ENCODE measurements at places on chromosomes 7 and 10.

DNA sequence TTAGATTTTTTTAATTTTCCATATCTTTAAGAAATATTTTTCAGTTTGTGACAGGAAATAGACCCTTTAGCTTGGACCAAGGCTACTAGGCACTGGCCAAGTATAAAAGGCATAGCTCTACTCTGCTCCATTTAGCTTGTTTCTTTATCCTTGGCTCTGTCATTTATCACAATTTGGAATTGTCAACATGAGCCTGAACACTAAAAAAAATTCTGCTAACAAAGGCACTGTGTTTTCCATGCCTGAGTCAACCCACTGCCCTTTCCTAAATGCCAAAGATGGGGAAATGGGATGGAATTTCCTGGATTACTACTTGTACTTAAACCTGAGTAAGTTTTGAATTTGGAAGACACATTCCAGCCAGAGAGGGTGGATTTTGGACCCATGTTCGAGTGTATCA lies 128.4 kb downstream of the NSUN6 start:
- DNase-seq: no peak

DNA sequence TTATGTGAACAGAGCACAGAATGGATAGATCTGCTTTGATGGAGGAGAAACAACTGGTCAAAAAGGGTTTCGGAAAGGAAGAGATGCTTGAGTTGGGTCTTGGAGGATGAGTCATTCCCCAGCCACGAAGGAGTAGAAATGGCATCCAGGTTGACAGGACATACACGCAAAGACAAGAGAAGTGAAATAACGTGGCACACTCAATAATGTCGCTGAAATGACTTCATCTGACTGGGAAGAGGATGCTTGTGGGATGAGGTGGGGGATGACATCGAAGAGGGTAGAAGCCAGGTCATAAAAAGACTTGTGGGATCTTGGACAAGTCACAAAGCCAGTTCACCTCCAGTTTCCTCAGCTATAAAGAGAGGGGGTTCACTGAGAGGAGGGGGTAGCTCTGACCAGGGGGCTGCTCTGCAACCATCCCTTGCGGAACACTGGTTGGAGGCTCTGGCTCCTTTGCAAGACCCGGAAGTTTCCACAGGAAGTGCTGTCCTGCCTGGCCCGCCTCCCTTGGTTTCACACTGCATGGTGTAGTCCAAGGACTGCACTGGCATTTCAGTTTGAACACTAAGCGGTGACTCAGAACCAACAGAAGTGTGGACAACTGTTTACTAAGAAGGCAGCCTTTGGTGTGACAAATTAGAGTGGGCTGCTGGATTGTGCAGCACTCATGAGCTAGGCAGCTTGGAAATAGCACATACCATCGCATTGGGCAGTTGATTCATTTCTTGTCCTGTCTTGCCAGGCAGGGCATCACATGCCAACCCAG lies 189.9 kb upstream of the ADO start:
- no peak for DNase-seq

DNA sequence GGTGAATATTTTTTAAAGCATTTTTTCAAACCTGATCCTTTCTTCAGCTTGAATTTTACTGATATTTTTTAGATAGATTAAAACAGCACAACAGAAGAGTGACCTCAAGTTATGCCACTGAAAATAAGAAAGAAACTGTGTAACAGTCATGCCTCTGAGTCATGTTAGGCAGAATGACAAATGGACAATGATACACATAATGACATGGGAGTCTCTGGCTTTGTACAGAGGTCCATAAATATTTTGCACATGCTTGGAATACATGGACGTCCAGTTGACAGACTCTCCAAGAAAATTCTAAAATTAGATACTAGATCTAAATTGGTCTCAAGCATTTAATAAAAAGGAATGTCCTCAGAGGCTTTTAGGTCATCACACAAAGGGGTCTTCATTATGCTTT lies 21.9 kb upstream of the SEMA3A start:
- no peak for DNase-seq

DNA sequence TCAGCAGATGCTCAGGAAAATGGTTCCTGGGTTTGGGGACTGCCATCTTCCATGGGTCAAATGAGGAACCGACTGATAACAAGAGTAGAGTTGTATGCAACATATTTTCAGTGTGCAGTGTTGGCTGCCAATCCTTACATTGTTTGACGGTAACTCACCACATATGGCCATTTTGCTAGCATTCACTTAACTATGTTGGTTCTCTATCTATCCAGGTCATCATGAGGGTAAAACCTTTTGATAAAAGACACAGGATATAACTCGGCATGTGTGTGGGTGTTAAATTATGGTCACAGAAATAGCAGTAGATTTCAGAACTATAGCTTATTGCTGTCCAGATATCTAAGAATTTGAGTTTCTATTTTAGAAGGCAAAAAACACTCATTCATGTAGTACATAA lies 140.7 kb upstream of the AOAH start:
- DNase-seq: no peak

- no peak for DNase-seq
These were observed 17.1 kb downstream of the LRRN3 start for GRCh38 chr7:111108000-111108399.

DNA sequence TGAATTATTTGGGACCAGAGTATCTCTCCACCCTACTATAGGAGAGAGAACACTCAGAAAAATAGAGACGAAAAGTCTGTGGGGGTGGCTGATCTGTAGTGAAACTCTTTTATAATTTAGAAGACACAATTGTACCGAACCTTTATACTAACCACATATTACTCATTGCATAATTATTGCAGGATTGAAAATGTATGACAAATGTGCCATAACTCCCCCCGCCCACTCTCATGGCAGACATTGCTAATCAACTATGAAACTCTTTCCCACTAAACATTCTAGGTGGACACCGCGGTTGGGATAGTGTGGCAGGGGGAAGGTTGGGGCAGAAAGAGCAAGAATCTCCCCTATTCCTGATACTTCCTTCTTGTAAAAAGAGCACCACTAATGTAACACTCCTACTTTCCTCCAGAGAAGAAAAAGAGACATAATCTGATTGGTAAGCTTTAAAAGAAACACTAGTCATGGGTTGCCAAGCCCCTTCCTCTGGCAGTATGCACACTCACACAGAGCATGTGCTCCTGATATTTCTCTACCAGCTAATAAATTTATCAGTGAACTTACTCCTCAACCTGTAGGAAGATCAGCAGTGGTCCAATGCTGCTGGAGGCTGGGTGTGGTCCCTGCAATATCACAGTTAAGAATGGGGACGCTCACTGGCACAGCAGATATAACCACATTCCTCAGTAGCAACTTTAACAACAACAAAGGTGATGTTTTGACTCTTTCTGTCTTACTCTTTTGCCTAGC lies 18.7 kb upstream of the ARID5B start:
- DNase-seq: no peak

DNA sequence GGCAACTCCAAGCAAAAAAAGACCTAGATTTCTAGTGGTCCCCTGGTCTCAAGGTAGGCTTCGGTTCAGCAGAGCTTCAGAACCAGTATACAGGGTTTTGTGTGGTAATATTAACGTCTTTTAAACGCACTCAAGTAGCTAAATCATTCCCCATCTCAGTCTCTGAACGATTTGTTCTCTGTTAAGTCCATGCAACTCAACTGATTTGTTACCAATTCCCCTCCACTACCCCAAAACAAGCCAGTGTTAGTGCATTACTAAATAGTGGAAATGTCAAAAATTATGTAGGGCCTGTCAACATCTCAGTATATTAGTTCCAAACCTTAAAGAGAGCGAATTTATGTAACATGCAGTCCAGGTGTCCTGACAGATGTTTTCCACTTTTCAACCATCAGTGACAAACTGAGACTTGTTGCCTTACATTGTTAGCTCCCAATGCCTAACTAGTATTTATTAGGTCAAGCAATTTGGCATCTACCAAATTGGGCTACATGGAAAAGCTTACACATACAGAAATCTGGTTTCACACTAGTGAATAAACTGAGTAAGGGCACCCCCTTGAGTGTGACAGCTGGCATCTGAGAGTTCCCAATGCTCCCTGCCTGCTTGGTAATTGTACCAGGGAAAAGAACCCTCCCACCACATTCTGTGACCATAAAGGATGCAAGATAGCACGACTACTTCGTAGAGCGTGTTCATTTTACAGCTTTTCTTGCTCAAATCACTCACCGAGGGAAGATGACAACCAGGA lies 12.2 kb downstream of the HNRNPA2B1 start:
- no peak for DNase-seq

DNA sequence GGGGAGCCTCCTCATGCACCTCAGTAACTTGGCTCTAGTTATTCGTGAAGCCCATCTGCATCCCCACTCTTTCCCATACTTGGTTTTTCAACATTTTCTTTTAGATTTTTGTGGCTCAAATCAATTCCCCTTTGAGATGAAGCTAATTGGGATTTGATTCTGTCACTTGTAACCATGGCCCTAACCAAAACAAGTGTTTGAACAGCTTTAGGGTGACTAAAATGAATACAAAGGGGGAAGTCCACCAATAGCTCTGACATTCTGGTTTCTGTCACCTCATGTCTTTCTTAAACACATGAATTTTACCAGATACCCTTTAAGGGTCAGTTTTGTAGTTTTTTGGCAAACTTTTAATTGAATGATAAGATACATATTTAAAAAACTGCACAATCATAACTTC lies 87.0 kb downstream of the PCGF5 start:
- no peak for DNase-seq

GRCh38 chr7:146090023-146090645 lies 26.5 kb upstream of the CNTNAP2 start:
- no peak for DNase-seq
